ENCODE measurements at places on chromosomes 12 and 14. TPM values are rescaled to one million over a fixed set of nuclear protein-coding genes. Genes with fewer than 3 reads are reported as not detected.

AHNAK2 gene
- total RNA-seq = 2.5 TPM

PHETA1 gene
- total RNA-seq = 29.8 TPM

CS gene
- total RNA-seq = 780 TPM

GLIPR1L1 gene
- not detected for total RNA-seq

A2M gene
- 502 TPM for total RNA-seq

TMEM30B gene
- total RNA-seq = 0.22 TPM

APPL2 gene
- total RNA-seq = 19.8 TPM

INSM2 gene
- not detected for total RNA-seq

LRIG3 gene
- 4.5 TPM for total RNA-seq

C12orf60 gene
- 1.9 TPM for total RNA-seq

FAM186B gene
- 0.33 TPM for total RNA-seq

NR2C1 gene
- total RNA-seq = 40.1 TPM

CINP gene
- total RNA-seq = 33.4 TPM

CPNE8 gene
- 7.2 TPM for total RNA-seq

- DNase-seq = no peak
Measured at GRCh38 chr14:105568859-105569766, 42.7 kb downstream of the TMEM121 start.

DNA sequence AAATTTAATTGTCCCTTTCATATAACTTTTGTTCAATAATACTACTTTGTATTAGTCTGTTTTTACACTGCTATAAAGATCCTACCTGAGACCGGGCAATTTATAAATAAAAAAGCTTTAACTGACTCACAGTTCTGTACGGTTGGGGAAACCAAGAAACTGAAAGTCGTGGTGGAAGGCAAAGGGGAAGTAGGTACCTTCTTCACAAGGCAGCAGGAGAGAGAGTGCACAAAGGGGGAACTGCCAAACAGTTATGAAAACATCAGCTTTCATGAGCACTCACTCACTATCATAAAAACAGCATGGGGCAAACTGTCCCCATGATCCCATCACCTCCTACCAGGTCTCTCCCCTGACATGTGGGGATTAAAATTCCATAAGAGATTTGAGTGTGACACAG is 1069.0 kb downstream of the FSCB start:
- no peak for DNase-seq

- no peak for DNase-seq
Measured at GRCh38 chr12:86228656-86229055, 27.5 kb downstream of the MGAT4C start.

- no peak for DNase-seq
Measured at GRCh38 chr12:92302041-92302829, 156.6 kb upstream of the BTG1 start.

GRCh38 chr14:51079489-51079888 is 15.4 kb downstream of the TRIM9 start:
- no peak for DNase-seq

- DNase-seq = no peak
Measured at GRCh38 chr12:108181095-108181454, 52.0 kb downstream of the WSCD2 start.

GRCh38 chr12:2231011-2231595 is 178.3 kb downstream of the CACNA1C start:
- no peak for DNase-seq

- DNase-seq = no peak
Measured at GRCh38 chr14:68730811-68731425, 61.9 kb downstream of the ZFP36L1 start.

DNA sequence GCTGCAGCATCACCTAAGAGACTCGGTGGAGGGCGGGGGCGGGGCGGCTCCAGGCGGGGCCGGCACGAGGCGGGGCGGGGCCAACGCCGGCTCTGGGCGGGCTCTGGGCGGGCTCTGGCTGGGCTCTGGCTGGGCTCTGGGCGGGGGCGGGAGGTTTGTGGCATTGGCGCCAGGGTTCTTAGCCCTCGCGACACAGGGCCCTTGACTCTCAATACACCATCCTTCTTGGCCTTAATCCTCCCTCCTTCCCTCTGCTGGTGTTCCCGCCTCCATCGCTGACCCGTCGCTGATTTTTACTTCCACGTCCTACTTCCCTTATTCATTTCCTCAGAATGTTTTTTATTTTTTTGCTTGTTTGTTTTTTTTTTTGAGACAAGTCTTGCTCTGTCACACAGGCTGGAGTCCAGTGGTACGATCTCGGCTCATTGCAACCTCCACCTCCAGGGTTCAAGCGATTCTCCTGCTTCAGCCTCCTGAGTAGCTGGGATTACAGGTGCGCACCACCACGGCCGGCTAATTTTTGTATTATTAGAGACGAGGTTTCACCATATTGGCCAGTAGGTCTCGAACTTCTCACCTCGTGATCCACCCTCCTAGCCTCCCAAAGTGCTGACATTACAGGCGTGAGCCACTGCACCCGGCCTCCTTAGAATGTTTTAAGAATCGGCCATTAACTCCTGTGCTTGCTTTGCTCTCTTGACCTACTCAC is at the start of gene BLTP3B:
TSS of gene BLTP3B (minus strand) at position 24 of the 709 bp plus-strand sequence. CDS start 239 bp downstream, outside the sequence.
- peak; percentile 93 for DNase-seq

- DNase-seq = no peak
Measured at GRCh38 chr12:27210187-27210586, 33.9 kb upstream of the STK38L start.

GRCh38 chr12:48859607-48860006 is 6.1 kb downstream of the RND1 start:
- no peak for DNase-seq

- no peak for DNase-seq
Measured at GRCh38 chr14:59320763-59321625, 132.5 kb downstream of the DAAM1 start.

DNA sequence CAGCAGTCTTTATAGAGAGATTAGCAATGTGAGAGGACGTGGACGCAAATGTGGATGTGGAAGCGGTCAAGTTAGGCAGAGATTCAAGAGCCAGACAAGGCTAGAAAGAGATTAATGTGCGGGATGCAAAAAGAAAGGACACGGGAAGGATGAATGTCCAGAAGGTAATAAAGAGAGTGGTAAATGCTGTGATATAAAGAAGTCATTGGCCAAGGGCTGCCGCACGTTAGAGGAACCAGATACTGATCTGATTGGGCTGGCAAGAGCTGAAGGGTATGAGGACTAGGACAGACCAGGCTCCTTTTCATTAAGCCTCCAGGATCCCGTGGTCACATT is 59.5 kb downstream of the DHRS2 start:
- no peak for DNase-seq

DNA sequence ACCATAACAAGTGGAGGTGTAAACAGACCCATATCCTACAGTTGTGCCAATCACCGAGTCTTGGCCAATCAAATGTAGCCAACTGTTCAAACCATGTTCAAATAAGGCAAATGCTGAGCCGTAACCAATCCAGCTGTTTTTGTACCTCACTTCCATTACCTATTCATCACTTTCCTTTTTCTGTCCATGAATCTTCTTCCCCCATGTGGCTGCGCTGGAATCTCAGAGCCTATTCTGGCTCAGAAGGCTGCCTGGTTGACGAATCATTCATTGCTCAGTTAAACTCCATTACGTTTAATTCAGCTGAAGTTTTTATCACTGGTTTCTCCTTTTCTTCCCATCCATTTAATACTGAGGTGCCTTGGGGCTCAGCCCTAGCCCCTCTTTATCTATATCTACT is 71.1 kb downstream of the TBC1D30 start:
- no peak for DNase-seq

DNA sequence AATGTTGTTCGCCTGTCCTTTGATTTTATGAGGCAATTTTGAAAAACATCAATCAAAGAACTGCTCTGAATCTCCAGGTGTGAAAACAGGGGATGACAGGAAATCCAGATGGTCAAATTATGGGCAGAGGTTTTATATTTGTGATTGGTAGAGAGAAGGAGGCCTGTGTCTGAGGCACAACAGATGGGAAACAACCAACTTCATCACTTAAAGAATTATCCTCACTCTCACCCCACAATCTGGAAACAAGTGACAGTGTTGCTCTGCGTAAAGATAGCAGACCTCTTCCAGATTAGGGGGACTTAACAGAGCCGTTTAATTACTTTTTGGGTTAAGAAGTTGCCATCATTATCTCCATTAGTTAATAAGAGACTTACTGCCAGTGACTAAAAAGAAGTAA is 64.1 kb upstream of the EGLN3 start:
- DNase-seq = no peak

DNA sequence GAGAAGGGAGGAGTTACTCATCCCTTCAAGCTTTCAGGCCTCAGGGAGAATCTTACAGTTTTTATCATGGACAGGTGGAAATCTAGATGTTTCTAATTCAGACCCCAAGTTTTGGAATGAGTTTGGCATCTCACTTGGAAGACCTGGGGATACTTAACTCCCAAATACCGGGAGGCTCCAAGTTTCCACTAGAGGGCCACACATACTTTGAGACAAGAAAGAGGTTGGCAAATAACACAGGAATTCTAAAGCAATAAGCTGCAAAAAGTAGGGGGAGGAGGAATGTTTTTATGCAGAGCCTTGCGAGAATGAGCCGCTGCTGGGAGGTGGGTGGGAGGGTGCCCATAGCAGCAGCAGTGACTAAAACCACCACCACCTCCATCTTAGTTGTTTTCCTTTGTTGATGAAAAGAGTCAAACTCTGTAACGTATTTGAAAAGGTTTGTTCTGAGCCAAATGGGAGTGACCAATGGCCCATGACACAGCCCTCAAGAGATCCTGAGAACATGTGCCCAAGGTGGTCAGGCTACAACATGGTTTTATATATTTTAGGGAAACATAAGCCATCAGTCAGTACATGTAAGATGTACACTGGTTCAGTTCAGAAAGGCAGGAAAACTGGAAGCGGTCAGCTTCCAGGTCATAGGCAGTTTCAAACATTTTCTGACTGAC is 34.2 kb upstream of the RNASE1 start:
- no peak for DNase-seq

DNA sequence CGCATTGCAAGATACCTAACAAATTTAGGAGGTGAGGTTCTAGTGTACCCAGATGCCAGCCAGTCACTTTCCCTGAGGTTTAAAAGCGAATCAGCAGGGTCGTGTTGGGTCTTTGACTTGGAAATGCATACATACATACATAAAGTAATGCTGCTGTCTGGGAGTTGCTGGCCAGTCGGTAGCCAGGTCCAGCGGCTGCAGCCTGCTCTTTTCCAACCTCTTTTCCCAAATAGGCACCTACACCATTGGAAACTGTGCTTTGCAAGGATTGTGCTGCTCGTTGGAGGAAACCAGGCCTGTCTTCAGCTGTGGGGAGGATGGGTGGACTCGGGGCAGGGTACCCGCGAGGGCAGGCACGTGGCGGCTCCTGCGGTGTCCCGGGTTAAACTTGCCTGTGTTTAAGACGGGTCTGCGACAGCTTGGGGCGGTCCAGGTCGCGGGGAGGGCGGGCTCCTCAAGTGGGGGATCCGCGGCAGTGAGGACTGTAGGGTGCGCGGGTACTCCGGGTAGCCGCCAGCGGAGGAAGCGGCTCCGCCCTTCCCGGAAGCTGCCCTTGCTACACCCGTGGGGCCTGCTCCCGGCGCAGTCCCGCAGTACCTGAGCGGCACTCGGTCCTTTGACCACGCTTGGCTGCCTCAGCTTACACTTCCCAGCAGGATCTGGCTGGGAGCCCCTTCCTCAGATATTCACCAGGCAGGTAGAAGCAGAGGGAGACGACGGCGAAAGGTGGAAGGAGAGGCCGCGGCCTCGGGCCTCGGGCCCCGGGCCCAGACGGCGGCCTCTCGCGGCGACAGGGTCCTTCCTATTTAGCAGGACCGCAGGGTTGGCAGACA is 2.7 kb downstream of the TTC6 start:
- DNase-seq = no peak

- DNase-seq = peak; percentile 49
Measured at GRCh38 chr14:104680806-104681688, 8.4 kb upstream of the INF2 start.

GRCh38 chr12:11584221-11584855 is 65.1 kb upstream of the ETV6 start:
- no peak for DNase-seq

GRCh38 chr14:65599375-65599774 is 186.8 kb downstream of the FUT8 start:
- DNase-seq = no peak

DNA sequence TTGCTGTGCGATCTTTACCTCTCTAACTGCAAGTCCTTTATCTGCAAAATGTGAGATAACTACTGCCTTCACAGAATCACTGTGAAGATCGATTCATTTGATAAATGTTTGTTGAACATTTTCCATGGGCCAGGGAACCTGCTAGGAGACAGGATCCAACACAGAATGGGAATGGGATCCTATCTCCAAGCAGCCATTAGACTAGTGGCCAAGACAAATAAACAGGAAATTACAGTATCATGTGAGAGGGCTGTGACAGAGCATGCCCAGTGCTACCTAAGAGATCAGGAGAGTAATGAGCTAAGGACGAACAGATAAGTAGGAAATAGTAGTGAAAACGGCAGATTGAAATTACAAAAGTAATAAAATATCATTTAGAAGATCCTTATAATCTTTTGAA is 105.7 kb downstream of the GRIN2B start:
- no peak for DNase-seq

GRCh38 chr12:54981796-54982195 is 2.8 kb downstream of the TESPA1 start:
- no peak for DNase-seq
